ENCODE measurements at places on chromosomes 12 and 14.
A peak's percentile ranks its signal among the peaks of the same experiment; 100 is the strongest.

- no peak for DNase-seq
Measured at GRCh38 chr12:93146263-93146939, 217.3 kb upstream of the EEA1 start.

- no peak for DNase-seq
Measured at GRCh38 chr14:85273099-85273677, 256.8 kb upstream of the FLRT2 start.

DNA sequence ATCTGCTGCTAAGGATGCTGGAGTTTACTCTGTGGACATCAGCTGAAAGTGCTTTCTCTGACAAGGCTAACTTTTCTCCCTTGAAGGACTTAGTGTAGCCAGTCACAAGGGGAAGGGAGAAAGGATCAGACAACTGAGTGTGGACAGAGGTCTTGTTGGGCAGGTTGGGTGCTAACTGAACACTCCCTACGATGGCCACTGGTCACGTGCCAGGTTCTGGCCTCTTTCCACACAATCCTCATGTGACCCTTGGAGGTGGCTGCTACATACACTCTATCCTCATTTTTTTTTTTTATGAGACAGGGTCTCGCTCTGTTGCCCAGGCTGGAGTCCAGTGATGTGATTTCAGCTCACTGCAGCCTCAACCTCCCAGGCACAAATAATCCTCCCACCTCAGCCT is 39.7 kb downstream of the FOXN4 start:
- DNase-seq = no peak

- DNase-seq = no peak
Measured at GRCh38 chr12:124277394-124278241, 17.3 kb upstream of the RFLNA start.

GRCh38 chr12:30796891-30797371 is 42.2 kb upstream of the CAPRIN2 start:
- DNase-seq = no peak

DNA sequence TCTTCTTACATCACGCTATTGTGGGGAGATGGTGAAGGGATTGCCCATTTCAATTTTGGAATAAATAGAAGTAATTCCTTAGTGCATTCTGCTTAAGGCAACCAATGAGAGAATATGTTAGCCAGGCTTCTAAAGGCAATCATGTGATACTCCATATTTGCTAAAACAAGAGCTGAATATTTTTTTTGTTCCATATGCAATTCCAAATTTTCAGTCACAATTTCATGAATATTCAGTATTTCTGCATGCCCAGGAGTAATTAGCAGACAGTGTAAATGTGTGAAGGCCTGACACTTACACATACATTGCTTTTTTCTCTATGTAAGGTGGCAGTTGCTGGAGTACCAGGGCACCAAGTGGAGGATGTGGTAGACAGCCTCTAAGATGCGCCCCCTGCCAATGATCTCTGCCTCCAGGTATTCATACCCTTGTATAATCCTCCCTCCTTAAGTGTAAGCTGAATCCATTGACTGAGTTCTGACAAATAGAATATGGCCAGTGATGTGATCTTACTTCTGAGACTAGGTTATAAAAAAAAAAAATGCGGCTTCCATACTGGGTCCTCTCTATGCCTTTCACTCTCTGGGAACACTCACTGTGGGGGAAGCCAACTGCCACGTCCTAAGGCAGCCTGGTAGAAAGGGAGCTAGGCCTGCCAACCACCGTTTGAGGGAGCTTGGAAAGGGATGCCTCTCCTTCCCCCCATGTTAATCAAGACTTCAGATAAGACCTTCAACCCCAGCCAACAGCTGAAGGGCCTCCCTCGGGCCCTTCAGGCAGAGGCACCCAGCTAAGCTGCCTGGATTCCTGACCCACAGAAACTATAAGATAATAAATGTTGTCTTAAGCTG is 62.7 kb upstream of the PTGR2 start:
- DNase-seq = no peak

DNA sequence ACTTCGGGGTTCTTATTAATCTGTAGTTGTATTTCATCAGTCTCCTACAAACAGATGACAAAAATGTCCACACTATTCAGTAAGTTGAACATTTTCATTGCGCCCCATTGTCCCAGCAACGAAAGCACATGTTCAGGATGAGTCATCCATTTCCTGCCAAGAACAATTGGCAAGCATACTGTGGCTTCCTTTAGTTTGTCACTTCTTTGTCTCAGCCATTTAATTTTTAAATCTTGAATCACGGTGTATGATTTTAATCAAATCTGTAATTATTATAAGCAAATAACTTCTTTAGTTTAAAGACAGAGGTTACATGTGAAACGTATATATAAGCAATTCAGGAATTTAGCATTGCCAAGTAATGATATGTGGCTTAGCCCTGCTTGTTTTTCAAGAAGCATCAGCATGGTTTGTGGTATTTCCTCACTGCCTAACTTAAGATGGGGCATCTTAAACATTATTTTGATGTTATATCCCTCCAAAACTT is 211.3 kb upstream of the KRR1 start:
- DNase-seq = no peak

DNA sequence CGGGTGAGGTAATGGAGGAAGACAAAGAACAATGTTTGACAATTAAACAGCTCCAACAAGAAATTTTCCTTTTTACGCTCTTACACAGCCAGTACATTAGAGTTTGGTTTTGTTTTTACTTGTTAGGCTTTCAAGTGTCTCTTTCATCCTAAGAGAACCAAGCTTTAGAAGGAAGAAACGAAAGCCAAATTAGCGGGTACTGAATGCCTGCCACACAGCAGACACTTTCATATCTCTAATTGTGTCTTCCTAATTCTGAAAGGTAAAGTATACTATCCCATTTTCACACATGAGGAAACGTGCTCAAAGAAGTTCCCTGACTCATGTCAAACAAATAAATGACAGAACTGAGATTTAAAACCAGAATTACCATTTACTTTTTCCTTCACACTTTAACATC is 65.0 kb downstream of the CDK17 start:
- no peak for DNase-seq

DNA sequence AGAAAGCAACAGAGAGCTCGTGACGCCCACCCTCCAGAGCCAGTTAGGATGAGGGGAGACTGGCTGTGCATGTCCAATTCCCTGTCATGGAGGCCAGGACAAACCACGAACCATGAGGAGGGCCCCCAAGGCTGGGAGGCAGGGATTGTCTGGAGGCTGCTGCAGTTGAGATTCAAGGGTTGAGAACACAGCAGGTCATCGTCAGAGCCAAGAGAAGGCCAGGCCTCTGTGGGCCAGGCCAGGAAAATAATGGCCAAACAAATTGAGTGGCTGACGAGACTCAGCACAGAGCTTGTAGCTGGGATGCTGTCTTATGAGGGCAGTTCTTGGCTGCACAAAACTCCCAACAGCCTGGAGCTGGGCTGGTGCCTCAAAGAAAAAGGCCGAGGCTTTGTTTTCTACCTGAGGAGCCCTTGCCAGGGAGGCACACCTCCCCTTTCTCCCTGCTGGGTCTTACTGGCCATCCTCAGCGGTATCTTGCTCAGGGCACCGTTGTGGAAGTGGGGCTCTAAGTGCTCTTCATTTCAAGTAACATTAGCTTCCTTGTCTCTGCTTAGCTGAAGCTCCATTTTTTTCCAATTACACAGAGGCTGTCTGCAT is 665.9 kb downstream of the BCL11B start:
- no peak for DNase-seq

- no peak for DNase-seq
Measured at GRCh38 chr12:76878099-76878898, 520 bp downstream of the CSRP2 start.

DNA sequence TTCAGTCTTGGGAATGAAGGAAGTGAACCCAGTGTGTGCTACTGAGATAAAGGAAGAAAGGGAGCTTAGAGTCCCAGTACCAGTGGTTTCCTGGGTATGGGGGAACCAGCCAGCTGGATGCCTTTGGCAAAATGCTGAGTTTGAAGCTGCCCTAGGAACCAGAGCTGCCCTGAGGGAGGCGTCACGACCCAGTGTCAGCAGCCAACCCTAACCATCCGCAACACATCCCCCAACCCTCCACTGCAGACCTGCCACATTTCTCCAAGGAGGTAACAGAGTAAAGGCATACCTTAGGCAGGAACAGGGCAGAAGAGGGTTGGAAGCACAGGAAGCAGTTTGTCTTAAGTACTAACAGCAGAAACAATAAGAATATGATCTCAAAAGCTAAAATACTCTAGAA is 28.6 kb downstream of the PRDM4 start:
- DNase-seq = no peak

- no peak for DNase-seq
Measured at GRCh38 chr14:90105756-90106155, 44.0 kb downstream of the KCNK13 start.

DNA sequence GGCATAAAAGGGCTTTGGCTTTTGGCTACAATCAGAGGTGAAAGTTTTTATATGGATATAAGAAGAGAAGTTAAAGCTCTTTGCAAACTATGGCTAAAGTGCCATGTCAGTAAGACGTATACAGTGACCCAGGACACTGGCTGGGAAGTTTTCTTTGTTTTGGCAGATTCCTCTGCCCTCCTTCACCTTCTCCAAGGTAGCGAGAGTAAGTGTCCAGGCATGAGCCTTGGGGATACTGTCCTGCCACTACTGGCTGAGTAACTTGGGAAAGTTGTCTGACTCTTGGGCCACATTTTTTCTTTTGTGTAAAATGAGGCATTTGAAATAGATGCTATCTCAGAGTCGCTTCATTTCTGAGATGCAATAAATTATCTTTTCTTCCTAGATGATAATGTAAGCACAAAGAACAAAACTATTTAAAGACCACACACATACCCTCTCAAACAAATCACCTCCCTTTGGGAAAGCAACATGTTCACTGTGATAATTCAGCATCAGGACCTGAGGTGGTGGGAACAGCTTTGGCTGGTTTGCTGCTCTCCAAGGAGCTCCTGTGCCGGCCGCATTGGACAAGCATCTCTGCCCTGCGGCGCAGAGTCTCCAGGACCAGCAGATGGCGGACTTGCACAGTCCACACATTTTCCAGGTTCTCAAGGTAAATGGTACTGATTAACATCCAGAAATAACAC is 106.3 kb downstream of the PTCSC3 start:
- DNase-seq = no peak

- no peak for DNase-seq
Measured at GRCh38 chr14:23126548-23127278, 7.7 kb upstream of the CEBPE start.

DNA sequence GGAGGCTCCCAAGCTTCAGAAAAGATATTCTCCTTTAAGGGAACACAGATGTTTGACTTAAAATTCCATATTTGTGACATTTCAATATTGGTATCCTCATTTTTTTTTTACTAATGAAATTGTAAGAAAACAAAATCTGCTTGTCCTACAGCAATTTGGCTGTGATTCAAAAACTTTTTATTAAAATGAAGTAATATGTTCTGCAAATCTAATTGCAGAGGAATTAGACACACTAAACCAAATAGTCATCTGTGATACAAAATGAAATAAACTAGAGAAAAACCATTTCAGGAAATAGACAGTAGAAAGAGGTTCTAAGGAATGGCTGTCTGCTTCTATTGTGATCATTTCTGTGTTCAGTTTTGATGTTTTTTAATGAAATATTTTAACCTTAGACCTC is 50.1 kb upstream of the HIF1A start:
- DNase-seq = no peak

DNA sequence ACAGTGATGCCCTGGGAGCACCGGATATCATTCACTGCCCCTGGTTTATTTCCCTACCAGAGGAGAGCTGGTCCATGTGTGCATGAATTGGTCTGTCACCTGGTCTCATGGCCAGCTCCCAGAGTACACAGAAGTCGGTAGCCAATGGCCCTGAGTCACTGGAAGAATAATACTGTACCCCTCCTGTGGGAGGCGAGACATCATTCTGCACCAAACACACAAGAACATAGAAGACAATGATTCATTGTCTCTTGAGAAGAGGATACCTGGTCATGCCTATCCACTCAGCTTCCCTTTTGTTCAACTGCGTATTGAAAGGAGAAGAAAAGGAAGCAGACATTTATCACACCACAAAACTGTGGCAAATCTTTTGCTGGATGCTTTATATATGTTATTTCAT is 216.2 kb downstream of the DPF3 start:
- DNase-seq = no peak

GRCh38 chr12:50246197-50246865 is 37.0 kb downstream of the LIMA1 start:
- DNase-seq = no peak

GRCh38 chr14:89681086-89682018 is 264.3 kb upstream of the FOXN3 start:
- DNase-seq = peak; percentile 23

DNA sequence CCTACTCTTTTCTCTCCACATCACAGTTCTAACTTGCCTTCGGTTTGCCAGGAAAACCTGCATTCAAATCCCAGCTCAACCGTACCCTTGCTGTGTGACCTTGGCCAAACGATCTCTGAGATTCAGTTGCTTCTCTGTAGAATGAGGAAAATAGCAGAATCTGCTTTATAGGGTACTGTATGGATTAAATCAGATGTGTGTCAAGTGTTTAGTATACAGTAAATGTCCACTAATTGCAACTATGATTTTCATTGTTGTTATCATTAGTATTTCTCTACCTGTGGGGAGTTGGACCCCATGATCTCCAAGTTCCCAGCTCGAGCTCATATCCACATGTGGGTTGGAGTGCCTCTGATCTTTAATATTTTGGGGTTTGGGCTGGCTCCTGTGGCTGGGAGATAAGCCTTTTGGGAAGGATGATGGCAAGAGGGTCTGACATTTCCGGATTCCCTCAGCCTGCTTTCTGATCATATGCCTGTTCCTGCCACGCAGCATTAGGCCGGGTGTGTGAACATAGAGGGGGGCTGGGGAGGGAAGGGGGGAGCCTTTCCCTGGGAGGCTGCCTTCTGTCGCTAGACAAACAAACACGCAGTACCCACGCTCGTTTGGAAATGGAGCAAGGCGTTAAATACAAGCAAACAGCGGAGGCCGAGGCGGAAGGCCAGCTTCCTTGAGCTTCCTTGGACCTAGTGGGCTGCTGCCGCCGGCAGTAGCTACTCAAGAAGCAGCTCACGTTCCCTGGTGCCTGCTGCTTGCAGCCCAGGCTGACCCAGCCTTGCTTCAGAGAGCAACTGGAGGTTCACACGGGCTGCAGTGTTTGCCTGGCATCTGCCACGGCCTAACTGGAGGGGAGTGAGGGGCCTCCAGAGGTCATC is 213.5 kb upstream of the LHX5 start:
- DNase-seq = no peak

- DNase-seq = no peak
Measured at GRCh38 chr12:93757792-93758694, 80.9 kb downstream of the CRADD start.

GRCh38 chr12:16165506-16165905 is 112.0 kb downstream of the SLC15A5 start:
- DNase-seq = no peak

GRCh38 chr12:65778258-65779090 is 45.8 kb upstream of the HMGA2 start:
- no peak for DNase-seq

DNA sequence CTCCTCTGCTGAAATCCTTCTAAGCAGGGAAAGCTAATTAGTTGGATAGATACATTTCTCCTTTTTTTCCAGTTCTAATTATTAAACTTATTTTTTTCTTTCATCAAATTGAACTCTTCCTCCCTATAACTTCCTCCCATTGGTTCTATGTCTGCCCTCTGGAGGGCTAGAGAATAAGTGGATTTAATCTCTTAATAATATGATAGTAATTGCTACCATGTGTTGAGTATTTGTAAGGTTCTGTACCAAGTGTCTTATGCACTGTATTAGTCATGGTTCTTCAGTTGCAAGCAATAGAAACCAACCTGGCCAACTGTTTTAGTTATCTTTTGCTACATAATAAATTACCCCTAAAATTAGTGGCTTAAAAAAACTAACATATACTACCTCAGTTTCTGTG is 190.5 kb upstream of the PLXNC1 start:
- DNase-seq = no peak

GRCh38 chr12:131511803-131512561 is 198.9 kb upstream of the SFSWAP start:
- no peak for DNase-seq

GRCh38 chr12:19394385-19394784 is 44.9 kb upstream of the AEBP2 start:
- no peak for DNase-seq

Data from activated CD8-positive, alpha-beta memory T cell treated with anti-CD3 and anti-CD28 coated beads for 1 hour (primary cell).